Activated CD8-positive, alpha-beta memory T cell treated with anti-CD3 and anti-CD28 coated beads for 4 hours (primary cell): ENCODE measurements at places on chromosomes 11 and 22.

GRCh38 chr11:58577555-58578135 is 1.2 kb upstream of the ZFP91 start:
- peak; percentile 58 for DNase-seq

GRCh38 chr11:12678092-12678491 is 3.9 kb downstream of the TEAD1 start:
- no peak for DNase-seq

GRCh38 chr11:66509131-66509561 is 1.3 kb upstream of the BBS1 start:
- DNase-seq, result no peak

- DNase-seq, result no peak
These were observed 27.4 kb downstream of the OTOG start for GRCh38 chr11:17574141-17575091.

GRCh38 chr11:93623179-93623578 is 38.3 kb upstream of the CEP295 start:
- no peak for DNase-seq

DNA sequence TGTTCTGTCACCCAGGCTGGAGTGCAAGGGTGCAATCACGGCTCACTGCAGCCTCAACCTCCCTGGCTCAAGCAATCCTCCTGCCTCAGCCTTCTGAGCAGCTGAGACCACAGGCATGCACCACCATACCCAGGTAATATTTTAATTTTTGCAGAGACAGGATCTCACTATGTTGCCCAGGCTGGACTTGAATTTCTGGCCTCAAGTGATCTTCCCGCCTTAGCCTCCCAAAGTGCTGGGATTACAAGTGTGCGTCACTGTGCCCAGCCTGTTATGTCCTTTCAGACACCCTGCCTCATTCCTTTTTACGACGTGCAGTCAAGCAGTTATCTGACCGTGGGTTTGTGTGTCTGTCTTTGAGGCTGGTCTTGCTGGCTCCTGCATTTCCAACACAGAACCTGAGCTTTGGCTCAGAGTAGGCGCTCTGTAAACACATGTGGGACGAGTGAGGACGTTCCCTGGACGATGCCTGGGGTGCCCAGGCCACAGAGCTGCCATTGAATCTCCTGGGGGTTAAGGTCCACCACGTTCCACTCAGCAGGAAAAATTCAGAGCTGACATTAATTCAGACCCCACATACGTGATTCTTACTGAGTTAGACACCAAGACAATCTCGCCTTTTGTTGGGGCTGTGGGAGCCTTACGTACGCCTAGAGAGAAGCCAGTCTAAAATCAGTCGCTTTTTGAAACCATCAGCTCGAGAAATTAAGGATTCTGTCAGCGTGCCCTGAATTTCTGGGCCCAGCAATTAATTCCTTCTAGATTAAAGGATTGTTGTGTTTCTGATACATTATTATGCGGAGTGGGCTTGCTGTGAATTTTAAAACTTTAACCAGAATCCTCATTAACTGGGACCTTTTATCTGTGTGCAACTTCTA is 21.5 kb upstream of the EMID1 start:
- no peak for DNase-seq

DNA sequence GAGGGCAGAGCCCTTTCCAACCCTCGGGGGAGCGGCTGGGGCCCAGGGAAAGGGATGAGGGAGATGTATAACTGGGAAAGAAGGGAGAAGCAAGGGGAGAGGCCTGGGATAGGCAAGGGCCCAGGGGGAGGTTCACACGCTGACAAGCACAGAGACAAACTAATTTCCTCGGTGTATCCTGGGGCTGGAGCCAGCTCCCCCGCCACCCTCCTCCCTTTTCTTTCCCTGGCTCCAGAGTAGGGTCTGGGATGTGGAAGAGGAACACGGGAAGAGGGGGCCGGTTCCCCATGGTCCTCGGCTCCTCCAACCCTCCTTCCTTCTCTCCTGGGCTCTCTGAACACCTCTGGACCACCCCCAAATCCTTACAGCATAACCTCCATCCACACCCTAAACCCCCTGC is 6.9 kb downstream of the CLCF1 start:
- no peak for DNase-seq

DNA sequence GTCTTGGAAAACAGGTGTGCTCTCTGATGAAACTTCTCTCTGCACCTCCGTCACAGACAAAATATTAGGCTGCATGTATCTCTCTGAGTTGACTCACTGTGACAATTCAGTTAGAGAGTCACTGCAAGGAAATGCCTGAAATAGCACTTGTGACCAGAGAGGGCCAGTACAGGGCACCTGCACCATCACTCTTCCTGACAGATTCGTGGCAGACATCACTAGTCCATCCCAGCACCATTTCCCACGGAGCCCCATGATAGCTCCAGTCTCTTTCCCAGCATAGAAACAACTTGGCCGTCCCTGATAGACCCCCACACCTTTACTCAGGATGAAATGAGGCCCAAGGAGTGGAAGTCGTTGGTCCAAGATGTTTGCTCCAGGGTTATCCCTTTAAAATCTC is 73.3 kb upstream of the ISX start:
- no peak for DNase-seq

GRCh38 chr11:68912254-68912653 is 8.6 kb downstream of the IGHMBP2 start:
- DNase-seq, result no peak

DNA sequence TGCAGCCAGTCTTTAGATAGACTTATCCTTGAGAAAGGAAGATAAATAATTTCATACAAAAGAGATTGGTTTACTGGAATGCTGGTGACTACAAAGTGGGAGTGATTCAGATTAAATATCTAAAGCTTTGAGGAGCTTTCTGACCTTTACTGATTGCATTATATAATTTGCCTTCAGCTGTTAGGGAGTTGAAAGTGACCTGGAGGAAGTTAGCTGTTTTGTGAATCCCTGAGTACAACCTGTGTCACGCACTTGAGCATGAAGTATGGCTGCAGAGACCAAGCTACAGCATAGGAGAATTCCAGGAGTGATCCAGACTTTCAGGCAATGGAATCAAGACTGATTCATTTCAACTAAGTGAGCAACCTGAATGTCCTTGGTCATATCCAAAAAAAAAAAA is 1848.3 kb upstream of the RAG2 start:
- DNase-seq, result no peak

DNA sequence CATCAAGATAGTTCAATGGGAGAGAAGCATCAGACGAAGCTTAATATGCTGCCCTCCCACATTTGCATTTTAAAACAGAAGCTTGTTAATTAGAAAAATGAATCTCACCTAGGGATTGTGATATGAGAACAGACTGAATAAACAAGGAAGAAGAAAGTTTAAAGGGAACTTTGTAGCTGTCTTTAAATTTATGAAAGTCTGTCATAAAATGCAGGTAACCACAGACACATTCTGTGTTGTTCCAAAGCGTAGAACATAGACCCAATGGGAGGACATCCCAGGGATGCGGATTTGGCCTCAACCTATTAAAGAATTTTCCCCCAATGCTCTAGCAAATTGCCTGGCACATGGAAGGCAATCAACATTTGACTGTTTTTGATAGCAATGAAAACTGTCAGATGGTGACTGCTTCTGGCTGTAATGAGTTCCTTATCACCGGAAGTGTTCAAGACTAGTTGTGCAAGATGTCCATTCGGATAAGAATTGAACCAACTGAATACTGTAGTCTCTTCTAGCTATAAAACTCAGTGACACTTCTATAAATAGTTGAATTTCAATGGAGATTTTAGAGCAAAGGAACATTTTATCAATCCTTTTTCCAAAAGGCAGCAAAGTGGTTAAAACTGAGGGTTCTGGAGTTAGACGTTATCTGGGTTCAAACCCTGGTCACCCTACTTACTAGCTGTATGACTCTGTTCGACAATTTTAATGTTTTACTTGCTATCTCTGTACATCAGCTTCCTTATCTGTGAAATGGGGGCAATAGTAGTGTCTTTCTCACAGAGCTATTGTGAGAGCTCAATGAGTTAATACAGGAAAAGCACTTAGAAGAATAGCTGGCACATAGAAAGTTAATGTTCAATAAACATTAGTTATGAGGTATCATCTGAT is 64.9 kb downstream of the LIF start:
- DNase-seq, result no peak

DNA sequence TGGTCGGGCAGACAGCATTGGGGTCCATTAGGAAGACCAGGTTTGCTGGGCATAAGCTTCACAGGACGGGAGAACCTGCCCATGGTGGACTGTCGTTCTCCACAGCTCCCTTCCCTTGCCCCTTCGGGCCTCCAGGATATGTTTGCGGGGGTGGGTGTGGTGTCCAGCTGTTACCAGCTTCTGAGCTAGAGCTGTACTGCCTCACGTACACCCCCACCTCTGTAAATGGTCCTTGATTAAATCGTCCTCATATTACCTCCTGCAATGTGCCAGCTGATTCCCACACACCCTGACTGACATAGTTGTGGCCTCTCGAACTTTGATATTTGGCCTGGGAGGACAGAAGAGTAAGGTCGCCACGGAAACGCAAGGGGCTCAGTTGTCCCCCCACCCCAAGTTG is 16.2 kb upstream of the BCR start:
- no peak for DNase-seq

DNA sequence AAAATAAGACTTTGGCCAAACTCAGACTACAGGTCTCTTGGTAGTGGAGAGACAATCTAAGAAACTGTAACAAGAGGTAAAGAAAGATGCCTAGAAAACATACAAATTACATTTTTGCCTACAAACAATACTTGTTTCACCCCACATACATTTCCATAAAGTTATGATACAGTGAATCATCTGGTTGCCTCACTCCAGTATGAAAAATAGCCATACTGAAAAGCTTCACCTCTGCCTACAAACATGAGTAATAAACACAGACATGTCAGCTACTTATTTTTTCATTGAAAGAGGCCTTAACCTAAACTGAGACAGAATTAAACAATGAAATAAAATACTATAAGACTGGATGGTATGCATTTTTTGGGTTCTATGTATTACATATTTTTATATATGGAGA is 1463.0 kb downstream of the FAM181B start:
- no peak for DNase-seq

DNA sequence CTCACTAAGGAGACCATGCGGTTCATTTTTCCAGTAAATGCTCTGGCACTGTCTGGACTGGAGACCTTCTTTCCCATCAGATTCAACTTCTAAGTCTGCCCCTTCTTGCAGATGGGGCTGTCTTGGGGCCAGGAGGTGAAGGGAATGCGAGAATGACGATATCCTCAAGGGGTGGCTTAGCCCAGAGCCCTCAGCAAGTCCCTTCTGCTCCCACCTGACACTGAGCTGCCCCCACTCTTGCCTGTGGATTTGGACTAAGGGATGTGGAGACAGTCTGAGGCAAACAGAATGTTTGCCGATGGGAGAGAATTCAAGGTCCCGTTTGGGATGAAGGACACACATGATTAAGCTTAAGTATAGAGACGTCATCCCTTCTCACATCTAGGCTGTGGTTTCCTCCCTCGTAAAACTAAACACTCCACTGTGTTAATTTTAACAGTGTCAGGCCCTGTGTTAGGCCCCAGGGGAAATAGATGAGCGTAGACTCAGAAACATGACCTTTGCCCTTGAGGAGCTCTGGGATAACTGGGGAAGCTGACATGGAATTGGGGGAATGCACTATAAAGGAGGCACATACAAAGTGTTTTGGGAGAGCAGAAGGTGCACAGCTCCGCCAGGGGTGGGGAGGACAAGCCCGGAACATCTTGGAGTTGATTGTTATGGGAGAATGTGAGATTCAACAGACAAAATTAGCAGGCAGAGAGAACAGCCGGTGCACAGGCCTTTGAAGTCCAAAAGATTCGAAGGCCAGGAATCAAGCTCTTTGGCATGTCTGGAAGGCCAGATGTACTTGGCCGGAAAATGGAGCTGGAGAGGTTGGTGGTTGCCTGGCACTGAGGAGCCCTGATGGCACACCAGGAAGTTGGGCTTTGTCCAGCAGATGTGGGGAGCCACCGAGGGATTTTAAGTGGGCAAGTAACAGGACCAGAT is 71.6 kb downstream of the ST3GAL4 start:
- DNase-seq, result no peak

GRCh38 chr11:1983601-1983961 is 14.1 kb downstream of the H19 start:
- DNase-seq, result no peak

GRCh38 chr11:110833033-110833484 is 120.8 kb upstream of the ARHGAP20 start:
- no peak for DNase-seq

GRCh38 chr22:19756288-19757128 is 4.1 kb upstream of the TBX1 start:
- peak; percentile 25 for DNase-seq

GRCh38 chr11:44837661-44838060 is 110.9 kb downstream of the TSPAN18 start:
- no peak for DNase-seq

DNA sequence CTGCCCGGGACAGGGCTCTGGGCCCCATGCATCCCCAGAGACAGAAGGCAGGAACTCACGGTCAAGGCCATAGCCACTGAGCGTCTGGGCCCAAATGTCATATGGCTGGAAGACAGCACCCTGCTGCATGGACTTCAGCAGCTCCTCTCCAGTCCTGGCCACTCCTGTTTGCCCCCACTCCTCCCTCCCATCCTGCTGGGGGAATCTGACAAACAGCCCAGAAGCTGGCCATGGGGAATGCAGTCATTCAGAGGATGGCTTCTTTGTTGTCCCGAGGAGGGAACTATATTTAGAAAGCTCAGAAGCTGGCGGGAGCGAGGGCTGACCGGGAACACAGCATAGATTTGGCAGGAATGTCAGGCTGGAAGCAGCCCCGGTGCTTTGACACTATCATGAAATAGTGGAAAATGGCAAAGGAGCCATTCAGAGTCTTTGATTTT is 35.0 kb downstream of the DKK3 start:
- DNase-seq, result no peak

DNA sequence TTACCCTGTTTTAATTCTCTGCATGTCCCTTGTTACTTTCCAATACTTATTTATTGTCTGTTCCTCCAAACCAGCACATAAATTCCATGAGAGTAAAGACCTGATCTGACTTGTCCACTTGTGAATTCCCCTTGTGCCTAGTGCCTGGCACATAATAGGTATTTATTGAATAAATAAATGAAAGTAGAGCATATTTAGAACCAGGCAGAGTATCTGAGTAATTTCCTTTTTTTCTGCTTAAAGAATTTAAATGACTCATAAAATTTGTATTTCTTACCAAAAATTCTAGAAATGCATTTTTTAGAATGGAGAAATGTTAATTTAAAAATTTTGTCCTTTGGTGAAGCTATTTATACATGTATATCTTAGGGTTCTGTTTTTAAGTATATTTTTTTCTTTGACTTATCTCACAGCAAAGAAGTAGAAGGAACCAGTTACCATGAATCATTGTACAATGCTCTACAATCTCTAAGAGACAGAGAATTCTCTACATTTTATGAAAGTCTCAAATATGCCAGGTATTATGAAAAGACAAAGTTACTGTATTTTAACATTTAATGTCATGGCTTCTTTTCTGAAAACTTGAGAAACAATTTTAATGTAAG is 96.8 kb downstream of the ATM start:
- DNase-seq, result no peak

GRCh38 chr22:42376711-42377554 is 55.3 kb downstream of the NFAM1 start:
- no peak for DNase-seq

GRCh38 chr11:122784325-122784955 is 53.9 kb upstream of the CRTAM start:
- no peak for DNase-seq
